ENCODE measurements at places on chromosomes 16 and 17.

DNA sequence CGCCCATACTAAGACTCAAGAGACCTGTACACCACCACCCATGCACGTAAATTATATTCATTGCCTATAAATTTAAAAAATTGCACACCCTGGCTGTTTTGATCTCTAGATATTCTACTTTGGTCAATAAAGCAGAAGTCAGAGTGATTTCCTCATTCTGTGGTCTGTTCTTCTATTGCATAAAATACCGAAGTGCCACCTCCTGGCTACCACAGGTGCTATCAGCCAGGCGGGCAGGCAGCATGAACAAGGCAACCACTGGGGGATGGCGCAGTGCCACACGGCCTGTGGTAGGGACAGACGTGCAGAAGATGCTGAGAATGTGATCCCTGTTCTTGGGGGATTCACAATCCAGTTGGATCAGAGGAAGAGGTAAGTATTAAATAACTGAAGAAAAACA is 122.3 kb downstream of the CDK5R1 start:
- peak; percentile 47 for DNase-seq

DNA sequence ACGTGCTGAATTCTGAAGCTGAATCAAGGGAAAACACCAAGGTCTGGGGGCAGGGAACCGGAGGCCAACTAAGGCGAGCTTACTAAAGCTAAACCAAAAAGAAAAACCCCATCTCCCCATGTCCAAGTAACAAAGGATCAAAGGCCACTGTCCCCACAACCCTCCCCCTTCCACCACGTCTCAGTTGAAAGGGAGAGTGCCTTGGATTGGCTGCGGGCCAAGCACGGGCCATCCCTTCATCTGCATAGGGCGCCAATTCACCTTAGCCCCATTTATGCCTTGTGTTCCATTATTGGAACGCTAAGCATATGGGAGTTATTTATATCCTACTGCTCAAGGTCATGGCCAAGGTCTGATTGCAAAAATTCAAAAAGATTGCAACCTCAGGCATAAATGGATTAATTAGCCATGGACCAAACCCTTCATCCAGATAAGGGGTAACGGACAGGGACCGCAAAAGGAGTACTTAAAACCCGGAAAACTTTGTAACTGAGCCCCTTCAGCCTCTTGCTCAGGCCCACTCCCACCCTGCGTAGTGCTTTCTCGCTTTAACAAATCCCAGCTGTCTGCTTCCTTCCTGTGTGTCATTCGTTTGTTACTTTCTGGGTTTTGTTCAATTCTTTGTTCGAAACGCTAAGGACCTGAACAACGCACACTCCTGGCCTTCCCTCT is 740 bp upstream of the ATP6V0D1 start:
- no peak for DNase-seq

DNA sequence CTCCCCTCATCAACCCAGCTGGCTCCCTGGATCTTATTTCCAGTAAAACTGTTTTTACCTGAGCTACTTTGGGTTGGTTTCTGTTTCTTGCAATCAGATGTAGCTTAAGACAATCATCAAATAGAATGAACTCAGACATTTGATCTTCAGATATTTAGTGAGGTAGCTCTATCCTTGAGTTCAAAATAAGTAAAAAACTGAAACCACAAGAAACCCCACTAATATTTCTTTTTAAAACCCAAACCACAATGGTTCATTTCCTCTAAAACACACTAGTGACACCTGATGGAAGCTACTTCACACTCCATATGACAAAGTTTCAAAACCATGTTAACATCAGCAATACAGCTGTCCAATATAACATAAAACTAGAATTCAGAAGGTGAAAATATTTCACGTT is 37.8 kb downstream of the CACNG1 start:
- no peak for DNase-seq

- DNase-seq: no peak
These were observed 1595.0 kb upstream of the GOT2 start for GRCh38 chr16:60329108-60329507.

- no peak for DNase-seq
These were observed 18.9 kb upstream of the CLEC18A start for GRCh38 chr16:69932228-69932627.

GRCh38 chr17:39225959-39226683 is 376 bp upstream of the STAC2 start:
- no peak for DNase-seq

- no peak for DNase-seq
These were observed 104.3 kb downstream of the XYLT1 start for GRCh38 chr16:17366299-17366961.

GRCh38 chr17:28882154-28882895 is 15.2 kb downstream of the FLOT2 start:
- DNase-seq: no peak

- no peak for DNase-seq
These were observed 92.6 kb downstream of the KANSL1 start for GRCh38 chr17:46100590-46100989.

GRCh38 chr17:65374966-65375365 is 186.5 kb downstream of the AXIN2 start:
- DNase-seq: no peak

- no peak for DNase-seq
These were observed 42.2 kb upstream of the KPNB1 start for GRCh38 chr17:47607481-47607880.

DNA sequence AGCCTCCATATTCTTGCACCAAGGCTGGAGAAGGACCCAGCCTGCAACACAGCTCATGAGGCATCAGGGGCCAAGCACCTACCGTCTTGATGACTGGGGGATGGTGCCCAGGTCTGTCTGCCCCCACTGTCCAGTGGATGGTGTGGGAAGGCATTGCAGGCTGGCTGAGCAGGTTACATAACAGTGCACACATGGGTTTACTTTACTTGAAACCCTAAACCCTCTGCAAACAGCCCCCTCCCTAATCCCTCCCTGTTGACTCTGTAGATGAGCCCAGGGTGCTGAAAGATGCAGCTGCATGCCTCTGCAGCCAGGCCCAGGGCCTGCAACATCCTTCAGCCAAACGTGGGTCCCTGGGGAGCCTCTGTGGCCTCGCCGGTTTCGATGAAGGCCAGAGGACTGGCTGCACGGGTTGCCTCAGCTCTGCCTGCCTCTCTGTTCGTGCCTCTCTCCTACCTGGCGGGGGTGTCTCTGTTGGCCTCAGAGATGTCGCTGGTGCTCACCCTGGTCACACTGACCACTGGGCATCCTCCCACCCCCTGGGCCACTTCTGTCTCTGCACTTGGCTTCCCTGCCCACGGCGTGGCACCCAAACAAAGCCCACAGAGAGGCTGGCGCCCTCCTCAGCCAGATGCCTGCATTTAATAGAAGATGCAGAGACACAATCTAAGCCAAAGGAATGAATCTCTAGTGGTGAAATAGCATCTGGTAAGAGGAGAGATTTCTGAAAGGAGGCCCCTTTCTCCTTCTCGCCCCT is 95.1 kb downstream of the METRNL start:
- DNase-seq: no peak

DNA sequence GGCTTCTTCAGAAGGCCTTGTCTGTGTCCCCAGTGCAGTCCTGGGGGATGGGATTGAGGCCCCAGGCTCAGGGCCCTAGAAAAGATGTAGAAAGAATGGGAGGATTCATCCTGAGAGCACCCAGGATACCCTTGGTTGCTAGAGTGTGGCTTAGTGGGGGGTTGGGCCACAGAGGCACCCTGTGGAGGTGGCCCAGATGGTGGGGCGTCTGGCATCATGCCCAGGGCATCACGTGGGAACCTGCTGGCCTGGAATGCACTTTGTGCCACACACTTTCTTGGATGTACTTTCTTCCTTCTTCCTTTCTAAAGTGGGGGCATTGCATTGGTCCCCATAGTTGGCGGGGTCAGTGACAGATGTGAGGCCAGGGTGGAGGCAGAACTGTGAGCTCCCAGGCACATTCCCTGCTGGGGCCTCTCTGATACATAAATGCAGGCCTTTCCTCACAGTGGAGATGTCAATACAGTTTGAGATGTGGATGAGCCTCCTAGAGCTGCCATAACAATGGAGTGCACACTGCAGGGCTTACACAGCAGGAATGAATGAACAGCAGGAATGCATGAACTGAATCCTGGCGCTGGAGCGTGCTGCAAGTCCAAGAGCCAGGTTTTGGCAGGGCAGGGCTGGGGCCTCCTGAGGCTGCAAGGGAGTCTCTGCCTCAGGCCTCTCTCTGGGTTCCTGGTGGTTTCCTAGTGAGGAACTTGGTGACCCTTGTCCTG is 43.3 kb downstream of the MGAT5B start:
- DNase-seq: no peak

DNA sequence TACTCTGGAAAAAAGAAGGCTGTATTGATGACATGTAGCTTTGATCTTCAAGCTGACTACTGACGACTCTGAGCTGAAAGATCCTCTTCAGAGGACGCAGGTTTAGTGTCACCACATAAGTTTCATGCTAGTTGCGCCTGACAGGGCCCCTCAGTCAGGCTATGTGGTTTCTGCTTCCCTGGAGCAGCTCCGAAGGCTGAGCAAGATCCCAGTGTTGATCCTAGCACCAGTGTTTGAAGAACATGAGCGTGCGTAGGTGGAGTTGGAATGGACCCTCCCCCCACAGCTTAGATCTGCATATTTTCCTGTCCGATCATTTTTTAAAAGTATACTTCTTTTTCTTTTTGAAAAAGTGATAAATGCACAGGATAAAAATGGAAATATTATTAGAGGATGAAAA is 17.3 kb downstream of the BANP start:
- no peak for DNase-seq
